NCI-H146 (cell line): ENCODE measurements at places on chromosomes 5 and 9.

DNA sequence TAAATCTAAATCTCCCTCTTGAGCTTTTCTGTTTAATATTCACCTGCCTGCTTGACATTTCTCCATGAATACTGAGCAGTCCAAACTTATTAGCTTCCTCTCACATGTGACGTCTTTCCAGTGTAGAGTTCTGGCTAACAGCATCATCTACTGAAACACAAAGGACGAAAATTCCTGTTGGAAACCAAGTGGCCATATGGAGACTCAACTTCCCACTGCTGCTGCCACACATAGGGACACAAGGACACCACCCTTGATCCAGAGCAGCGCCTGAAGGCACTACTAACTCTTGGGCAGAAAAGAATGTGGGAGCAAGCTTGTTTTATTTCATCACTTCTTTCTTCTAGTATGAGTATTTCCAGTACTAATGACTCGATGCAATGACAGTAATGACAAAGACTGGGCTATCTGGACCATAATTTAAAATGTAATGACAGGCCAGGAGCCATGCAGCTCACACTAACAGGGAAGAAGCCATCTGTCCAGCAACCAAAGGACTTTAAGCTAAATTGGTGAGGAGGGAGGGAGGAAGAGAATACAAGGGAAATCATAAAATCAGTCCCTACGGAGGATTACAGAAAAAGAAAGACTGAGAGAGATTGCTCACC is 19.2 kb downstream of the RNF130 start:
- no peak for DNase-seq

DNA sequence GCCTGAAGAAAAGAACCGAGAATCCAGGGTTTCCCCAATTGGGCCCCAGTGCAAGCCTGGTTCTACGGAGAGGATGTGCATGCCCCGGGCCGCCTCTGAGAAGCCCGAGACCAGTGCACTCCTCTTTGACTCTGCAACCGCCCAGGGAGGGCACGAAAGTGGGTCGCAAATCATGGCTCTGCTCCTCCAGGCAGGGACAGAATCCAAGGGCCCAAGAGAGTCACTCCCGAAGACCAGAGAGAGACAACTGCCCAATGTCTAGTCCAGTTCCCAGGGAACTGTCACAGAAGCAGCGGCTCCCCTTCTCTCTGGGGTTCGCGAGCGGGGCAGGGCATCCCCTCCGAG is 107.8 kb downstream of the PSD2 start:
- no peak for DNase-seq

GRCh38 chr5:96051401-96051830 is 89.8 kb upstream of the ELL2 start:
- DNase-seq, result no peak

DNA sequence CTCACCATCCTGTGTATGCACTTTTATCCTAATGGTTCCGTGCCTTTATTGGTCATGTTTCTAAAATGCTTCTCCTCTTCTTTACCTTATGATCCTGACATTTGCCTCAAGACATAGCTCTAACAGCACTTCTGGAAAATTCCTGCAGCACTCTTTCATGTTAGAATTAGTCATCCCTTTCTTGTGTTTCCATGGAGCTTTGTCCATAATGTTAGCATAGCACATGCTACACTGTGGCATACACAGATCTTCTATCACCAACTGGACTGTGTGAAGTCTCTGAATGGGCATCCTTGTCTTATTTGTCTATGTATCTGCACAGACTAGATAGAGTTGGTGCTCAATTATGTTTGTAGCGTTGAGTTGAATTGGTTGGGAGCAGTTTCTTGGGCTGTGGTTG is 2.0 kb downstream of the SCGB3A2 start:
- DNase-seq, result no peak

DNA sequence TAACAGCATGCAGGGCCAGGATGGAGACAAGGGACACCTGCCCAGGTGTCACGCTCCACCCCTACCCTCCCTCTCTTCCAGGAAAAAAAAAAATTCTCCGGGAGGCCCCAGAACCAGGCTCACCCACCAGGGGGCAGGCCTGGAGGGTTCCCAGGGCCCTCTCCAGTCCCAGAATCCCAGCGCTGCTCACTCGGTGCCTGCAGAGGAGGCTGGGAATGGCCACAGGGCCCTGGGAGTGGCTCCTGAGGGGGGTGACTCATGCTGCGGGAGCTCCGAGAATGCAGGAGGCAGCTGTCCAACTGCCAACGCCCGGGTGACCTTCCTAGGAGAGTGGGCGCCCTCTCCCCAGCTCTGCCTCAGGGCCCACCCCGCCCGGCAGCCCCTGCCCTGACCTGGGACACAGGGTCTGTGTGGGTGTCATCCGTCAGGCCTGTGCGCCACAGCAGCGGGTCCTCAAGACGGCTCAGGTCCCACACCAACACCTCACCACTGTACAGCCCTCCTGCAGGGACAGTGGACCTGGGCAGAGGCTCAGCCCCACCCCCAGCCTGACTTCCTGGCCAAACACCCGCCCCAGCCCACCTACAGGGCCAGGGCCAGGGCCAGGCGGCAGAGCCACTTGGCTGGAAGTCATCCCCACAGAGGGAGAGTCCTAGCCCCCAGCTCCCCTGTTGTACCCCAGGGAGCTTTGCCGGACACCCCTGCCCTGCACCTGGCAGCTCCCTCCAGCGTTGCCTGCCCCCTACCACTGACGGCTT is 21.2 kb downstream of the DYNC2I2 start:
- peak; percentile 43 for DNase-seq

DNA sequence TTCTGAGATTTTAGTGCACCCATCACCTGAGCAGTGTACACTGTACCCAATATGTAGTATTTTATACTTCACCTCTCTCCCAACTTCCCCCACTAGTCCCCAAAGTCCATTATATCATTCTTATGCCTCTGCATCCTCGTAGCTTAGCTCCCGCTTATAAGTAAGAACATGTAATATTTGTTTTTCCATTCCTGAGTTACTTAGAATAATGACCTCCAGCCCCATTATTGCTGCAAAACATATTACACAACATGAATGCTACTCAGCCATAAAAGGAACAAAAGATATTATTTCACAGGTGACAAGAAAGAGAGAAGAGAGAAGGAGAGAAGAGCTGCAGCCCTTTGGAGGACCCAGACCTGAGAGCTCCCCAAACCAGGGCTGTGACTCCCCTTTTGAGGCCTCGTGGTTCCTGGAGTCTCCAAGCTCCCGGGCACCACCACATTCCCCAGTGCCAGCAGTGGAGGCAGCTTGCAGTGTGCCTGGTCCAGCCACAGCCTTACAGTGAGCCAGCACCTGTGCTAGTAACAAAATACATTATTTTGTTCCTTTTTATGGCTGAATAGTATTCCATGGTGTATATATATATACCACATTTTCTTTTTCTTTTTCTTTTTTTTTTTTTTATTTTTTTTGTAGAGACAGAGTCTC is 194.5 kb upstream of the DAB2 start:
- no peak for DNase-seq

- DNase-seq, result no peak
These were observed 55.3 kb downstream of the SMIM23 start for GRCh38 chr5:171840711-171841522.

- DNase-seq, result no peak
These were observed 43.1 kb downstream of the LHX2 start for GRCh38 chr9:124054582-124055227.

GRCh38 chr9:112140936-112141335 is 34.2 kb downstream of the SUSD1 start:
- DNase-seq, result no peak
